Upper lobe of right lung (tissue), 1 donor: ENCODE measurements at places on chromosomes 11 and 22. TPM values are rescaled to one million over a fixed set of nuclear protein-coding genes. Genes with fewer than 3 reads are reported as not detected.

- no peak for DNase-seq
Measured at GRCh38 chr11:9013373-9013772, 9.6 kb upstream of the NRIP3 start.

DNA sequence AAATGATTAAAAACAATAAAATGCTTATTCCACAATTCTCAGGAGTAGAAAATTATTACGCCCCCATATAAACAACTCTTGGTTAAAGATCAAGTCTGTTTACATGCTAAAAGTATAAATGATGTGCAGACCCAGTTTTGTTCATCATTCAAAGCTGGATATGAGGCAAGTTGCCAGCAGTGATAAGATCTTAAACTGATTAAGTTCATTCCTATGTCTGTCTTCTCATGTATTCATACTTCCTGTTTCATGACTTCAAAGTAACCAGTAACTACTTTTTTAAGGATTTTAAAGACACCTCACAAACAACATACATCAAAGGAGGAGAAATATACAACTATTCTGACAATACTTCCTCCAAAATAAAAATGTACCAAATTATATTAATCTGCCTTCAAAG lies 55.0 kb upstream of the ARHGAP32 start:
- DNase-seq = no peak

DNA sequence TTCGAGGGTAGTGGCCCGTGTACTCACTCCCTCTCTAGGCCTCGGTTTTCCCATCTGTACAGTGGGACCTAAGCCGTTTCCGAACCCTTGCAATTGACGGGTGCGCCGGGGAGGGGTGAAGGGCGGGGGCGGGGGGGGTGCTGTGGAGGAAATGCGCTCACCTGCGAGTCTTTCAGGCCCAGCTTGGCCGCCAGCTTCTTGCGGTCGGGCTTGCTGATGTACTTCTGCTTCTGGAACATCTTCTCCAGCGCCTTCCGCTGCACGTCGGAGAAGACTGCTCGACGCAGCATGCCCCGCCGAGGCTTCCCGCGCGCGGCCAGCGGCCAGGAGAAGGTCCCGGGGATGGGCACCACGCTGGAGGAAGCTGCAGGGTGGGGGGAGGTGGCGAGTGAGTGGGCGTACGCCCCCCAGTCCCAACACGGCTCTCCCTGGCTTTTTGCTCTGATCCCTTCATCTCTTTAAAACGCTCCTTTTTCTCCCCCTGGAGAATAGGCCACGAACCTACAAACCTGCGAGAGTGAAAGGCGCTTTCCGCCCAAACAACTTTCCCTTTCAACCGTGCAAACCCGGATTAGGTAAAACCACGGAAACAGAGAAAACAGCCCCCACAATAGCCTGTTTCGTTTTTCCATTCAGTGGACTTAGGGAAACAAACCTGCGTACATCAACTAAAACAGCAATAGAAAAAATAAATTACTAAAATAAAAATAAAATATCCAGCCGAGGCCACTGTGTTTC lies 3.2 kb downstream of the DBX1 start:
- DNase-seq = no peak

The NPTXR gene
- total RNA-seq = 6.3 TPM

DNA sequence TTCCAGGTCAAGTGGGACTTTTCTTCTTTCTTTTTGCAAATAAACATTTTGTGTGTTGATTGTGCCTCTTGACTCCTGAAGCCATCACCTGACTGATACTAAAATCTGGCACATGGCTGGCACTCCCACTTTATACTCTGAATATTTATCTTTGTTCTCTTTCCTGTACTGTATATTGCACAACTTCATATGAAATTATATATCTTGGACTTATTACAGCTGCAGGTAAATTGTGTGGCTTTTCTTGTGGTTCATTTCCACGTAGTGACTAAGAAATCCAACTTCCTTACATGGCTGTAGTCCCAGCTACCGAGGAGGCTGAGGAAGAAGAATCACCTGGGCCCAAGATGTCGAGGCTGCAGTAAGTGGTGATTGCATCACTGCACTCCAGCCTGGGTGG lies 23.7 kb upstream of the OR5B12 start:
- no peak for DNase-seq

DNA sequence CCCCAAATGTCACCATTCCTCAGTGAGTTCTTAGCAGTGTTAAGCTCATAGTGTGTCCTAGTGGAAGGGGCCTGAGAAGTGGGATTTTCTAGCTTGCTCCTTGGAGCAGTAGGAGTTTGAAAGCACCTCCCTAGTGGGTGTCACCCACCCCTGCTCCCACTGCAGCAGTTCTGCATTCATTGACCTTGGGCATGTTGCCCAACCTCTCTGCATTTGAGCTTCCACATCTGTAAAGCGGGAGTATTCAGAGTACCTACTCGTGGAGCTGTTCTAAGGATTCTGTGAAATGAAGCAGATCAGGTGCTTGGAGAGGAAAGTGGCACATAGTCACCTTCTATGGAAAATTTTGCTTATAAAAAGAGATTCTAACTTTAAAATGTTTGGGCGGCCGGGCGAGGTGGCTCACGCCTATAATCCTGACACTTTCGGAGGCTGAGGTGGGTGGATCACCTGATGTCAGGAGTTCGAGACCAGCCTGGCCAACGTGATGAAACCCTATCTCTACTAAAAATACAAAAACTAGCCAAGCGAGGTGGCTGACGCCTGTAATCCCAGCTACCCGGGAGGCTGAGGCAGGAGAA lies 16.9 kb downstream of the LMO2 start:
- DNase-seq = no peak
